ENCODE measurements at places on chromosomes 12 and 14.
A peak's percentile ranks its signal among the peaks of the same experiment; 100 is the strongest.

DNA sequence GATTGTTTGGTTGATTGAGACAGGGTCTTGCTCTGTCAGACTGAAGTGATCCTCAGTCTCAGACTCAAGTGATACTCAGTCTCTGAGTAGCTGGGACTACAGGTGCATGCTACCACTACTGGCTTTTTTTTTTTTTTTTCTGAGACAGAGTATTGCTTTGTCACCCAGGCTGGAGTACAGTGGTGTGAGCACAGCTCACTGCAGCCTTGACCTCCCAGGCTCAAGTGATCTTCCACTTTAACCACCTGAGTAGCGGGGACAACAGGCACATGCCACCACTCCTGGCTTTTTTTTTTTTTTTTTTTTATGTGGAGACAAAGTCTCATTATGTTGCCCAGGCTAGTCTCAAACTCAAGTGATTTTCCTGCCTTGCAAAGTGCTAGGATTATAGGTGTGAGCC lies 31.8 kb downstream of the CPSF2 start:
- DNase-seq = no peak

DNA sequence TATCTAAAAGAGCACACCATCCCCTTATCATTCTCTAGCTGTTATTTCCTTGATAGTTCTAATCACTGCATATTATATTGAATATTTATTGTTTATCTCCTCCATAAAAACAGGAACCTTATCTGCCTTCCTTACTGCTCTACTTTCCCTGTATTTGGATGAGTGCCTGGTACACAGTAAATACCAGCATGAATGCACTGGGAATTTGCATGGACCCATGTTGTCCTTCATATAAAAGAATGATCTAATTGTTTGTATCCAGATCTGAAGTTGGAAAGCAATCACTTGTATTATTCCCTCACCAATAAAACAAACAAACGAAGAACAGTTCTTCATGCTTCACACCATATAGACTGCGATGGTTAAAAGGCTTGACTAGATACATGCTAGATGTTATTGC lies 15.3 kb upstream of the CNOT2 start:
- no peak for DNase-seq

- DNase-seq = no peak
Observed at GRCh38 chr14:102991376-102991775, 66.0 kb downstream of the CDC42BPB start.

GRCh38 chr12:51004504-51004903 lies 21.7 kb downstream of the SLC11A2 start:
- DNase-seq = no peak

GRCh38 chr14:45785240-45785639 lies 532.2 kb upstream of the MIS18BP1 start:
- DNase-seq = no peak

GRCh38 chr12:111430433-111431353 lies 25.0 kb downstream of the SH2B3 start:
- DNase-seq = no peak

DNA sequence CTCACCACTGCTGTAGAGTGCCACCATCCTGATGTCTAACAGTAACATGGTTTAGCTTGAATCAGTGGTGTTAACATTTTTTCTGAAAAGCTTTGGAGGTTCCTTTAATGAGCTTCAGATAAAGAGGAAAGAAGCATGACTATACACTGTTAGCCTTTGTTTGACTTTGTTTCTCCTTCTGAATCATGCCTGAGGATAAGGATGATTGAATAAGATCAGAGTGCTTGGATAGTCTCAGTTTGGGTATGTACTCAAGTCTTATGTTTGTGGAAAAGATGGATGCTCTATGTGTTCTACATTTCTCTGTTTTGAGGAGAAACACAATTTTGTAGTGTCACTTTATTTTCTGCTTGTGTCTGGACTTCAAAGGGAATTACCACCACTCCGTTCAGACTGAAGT lies 42.0 kb downstream of the GPATCH2L start:
- DNase-seq = no peak

DNA sequence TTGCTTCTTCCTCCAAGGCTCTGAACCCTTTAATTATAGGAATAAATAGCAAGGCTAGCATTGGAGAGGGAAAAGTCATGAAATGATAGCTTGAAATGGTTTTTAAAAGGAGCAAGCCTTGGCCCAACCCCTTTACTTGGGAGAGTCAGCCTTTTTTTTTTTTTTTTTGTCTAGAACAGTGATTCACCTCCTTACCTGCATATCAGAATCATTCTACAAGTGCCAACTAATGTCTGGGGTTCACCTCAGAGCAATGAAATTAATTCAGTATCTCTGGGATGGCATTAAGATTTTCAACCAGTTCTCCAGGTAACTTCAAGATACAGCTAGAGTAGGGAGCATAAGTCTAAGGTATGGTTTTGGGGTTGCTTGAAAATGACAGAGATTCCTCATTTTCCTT lies 41.3 kb upstream of the TMTC2 start:
- DNase-seq = no peak

GRCh38 chr12:124369055-124369826 lies 74.3 kb downstream of the RFLNA start:
- DNase-seq = no peak

- no peak for DNase-seq
Observed at GRCh38 chr14:91219517-91220389, 24.8 kb downstream of the GPR68 start.

DNA sequence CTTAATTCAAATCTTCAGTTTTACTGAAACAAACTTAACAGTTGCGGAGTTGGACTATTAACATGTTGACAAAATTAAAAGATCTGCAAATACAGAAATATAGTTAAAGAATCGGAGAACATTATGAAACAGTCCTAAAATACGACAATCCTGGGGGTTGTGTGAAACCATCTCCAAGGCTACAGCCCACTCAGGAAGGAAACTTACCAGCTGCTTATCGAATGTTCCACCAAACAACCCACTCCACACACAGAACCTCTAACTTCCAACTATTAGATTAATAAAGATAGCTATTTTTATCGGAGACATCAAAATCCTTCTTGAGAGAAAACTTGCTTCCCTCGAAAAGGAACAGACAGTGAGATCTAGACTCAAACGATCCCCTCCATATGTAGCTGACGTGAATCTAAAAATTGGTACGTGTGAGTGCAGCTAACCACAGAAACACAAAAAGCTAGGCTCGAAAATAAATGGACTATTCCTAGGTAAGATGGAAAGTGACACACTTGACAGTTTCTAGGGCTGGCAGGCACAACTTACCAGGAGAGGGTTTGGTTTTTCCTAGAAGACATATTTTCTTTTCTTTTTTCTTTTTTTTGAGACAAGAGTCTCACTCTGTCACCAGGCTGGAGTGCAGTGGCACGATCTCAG lies 12.9 kb downstream of the VPS37B start:
- no peak for DNase-seq

GRCh38 chr12:10405294-10405693 lies 4.3 kb downstream of the KLRC4 start:
- DNase-seq = no peak

DNA sequence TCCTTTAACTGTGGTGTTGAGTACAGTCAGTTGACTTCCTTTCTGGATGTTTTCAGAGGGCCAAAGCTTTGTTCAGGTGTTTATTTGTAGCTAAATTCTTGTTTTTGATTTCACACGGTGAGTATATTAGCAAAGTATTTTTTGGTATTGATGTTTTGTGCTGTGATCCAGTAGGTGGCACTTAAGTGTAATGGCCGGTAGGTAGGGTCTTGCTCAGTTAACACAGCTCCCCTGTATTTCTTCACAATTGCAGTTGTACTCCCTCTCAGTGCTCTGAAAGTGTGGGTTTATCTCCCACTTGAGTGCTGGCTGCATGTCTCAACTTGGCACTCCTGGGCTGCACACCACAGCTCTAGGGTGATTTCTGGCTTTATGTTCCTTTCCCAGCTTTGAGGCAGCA lies 339.5 kb downstream of the AEBP2 start:
- no peak for DNase-seq

DNA sequence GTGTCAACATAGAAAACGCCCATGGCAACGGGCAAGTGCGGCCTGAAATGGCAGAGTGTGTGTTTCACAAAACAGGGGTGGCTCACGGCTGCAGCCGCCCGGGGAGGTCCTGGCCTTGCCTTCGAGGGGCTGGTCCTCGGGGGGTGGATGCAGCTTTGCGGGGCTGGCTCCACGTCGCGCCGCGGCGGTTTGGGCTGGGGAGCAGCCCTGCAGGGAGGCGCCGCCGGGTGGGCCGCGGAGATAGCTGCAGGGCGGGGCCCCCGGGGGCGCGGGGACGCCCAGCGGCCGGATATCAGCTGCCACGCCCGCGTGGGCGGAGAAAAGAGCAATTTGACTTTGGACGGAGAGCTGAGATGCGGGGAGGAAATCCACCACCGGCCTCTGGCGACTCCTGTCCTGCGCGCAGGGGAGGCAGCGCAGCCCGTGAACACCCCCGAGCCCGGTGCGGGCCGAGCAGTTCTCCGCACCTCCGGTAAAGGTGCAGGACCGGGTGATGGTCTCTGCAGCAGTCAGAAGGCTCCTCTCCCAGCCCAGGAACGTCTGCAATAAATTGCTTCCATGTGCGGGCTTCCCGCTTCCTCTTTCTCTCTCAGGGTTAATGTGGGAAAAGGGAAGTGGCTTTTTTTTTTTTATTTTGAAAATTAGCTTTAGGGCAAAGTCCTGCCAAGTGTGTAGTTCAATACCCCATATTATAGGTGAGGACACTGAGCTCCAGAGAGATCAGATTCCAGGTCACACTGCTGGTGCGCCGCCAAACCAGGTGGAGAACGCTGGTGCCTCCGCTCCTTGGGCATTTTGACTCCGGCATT lies 110.5 kb downstream of the ARF6 start:
- DNase-seq = peak; percentile 77

GRCh38 chr12:69028941-69029729 lies 96.2 kb upstream of the CPM start:
- DNase-seq = no peak

DNA sequence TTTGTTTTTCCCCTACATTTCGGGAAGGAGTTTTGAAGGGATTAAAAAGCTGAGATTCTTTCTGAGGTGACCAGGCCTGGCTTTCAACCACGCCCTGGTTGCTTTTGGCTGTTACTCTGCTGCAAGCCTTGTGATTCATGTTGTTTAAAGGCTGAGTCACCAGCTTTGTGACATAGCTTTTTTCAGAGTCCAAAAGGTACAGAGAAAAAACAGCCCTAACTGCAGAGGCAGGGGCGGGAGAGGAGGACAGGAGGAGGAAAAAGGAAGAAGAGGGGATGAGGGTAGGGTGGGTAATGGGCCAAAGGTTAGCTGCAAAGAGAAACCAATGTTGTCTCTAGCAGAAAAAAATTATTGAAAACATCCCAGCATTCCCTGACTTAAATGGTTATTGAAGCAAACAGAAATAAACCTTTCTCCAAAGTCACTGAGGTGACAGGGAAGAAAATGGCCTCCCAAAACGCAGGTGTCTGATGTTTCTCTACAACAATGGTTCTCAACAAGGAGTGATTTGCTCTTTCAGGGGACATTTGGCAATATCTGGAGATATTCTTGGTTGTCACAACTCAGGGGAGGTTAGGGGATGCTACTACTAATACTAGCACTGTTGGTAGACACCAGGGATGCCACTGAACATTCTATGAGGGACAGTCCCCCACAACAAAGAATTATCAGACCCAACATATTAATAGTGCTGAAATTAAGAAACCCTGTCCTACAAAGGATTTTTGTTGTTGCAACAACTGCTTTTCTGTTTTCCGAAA lies 2.1 kb upstream of the UBC start:
- no peak for DNase-seq

DNA sequence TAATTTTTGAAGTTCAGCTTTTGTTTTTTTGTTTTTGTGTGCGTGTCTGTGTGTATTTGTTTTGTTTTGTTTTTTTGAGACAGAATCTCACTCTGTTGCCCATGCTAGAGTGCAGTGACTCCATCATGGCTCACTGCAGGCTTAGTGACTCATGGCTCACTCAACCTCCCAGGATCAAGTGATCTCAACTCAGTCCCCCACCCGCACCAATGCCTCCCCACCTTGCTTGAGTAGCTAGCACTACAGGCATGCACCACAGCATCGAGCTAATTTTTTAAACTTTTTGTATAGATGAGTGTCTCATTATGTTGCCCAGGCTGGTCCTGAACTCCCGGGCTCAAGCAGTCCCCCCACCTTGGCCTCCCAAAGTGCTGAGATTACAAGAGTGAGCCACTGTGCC lies 981.4 kb downstream of the BCL11B start:
- no peak for DNase-seq

DNA sequence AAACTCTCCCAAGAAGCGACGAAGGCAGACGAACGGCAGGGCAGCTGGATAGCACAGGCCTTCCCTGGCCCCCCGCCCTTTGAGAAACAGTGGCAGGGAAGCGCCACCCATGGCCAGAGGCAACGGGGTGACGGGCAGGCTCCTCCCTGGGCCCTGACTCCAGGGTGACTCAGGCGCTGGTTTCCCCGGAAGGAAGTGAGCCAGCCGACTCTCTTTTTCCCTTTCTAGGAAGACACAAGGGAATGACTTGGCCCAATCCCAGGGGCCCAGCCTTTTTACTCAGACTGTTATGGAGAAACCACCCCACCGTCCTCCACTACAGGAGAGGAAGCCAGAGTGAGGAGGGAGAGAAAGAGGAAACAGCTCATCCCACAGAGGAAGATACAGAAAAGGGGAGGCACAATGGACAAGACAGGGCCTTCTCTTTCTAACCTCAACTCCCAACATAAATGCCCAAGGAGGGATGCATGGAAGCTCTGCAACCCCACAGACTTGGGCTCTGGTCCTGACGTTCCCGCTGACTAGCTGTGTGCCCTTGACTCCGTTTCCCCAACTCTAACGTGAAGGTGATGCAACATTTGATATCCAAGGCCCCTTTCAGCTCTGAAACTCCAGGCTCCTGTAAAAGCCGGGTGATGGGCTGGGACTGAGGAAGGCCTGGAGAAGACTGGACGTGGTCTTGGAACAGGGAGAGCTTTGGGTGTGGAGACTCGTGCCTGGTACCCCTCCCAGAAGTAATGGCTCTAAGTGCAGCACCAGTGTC lies 27.9 kb downstream of the ACTN1 start:
- no peak for DNase-seq

GRCh38 chr12:18898470-18898869 lies 160.6 kb downstream of the CAPZA3 start:
- DNase-seq = no peak

DNA sequence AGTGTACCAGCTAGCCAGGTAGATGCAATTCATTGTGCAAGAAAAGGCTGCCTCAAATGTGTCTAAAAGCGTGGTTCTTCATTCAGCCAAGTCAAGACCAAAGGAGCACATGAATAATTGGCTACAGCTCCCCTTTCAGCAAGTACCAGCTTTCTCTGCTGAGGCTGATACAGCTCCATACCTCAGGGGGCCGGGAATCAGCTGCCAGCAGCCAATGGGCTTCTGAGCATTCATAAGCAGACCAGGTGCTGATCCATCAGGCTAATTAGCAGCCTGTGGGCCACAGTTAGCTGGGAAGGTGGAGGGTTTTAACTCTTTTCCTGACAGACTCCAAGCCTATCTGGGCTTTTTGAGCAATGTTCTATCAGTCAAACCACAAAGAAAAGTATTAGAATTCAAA lies 264.7 kb downstream of the APAF1 start:
- no peak for DNase-seq

DNA sequence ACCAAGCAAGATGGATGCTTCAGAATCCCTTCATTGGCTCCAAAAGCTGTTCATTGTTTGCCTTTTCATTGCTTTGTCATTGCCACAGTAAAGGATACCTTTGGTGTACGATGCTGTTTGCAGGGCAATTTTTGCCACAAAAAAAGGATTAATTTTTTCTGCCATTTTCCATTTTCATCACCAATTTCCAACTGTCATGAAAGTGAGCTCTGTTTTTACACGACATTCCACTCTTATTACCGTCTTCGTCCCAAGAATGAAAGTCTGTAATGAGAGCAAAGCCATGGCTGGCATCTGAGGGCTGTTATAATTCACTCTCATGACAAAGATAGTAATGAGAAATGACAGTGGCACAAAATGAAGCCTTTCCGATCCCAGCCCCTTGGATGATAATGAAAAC lies 272.7 kb upstream of the DCN start:
- no peak for DNase-seq

Data from GM18507 (cell line).